ENCODE measurements at places on chromosomes 6 and 20.
A peak's percentile ranks its signal among the peaks of the same experiment; 100 is the strongest.

GRCh38 chr6:107699254-107699653 is 124.9 kb downstream of the SCML4 start:
- DNase-seq = no peak

- DNase-seq = no peak
Measured at GRCh38 chr6:85361643-85362014, 88.3 kb upstream of the NT5E start.

DNA sequence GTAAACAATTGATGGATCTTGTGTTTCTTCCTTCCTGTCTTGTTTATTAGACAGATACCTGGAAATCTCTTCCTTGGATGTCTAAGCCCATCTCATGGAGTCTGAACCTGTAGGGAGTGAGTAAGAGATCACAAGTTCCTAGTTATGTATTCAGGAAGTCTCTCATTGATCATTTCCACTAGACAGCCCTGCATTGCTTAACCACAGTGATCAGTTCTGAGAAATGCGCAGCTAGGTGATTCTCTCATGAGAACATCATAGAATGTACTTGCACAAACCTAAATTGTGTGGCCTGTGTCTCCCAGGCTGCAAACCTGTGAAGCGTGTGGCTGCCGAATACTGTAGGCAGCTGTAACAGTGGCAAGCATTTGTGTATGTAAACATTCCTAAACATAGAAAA is 39.1 kb downstream of the FAM120B start:
- no peak for DNase-seq

DNA sequence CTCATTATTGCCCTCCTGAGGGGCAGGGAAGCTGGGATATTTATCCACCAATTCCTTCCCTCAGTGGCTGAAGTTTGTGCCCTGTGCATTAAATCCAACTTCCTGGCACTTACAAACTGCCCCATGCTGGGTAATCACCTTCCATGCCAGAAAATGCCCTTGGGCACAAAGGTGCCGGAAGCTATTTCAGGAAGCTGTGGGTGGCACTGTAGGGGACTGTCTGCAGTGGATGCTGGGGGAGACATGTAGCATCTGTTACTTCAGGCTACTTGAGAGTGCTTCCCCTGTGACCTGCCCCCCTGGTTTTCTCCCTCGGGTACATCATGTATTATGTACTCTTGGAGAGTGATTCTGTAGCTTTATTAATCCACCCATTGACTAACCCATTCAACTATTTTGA is 24.7 kb upstream of the RALGAPA2 start:
- DNase-seq = no peak

GRCh38 chr6:134676307-134677281 is 273.3 kb downstream of the ALDH8A1 start:
- DNase-seq = peak; percentile 22

DNA sequence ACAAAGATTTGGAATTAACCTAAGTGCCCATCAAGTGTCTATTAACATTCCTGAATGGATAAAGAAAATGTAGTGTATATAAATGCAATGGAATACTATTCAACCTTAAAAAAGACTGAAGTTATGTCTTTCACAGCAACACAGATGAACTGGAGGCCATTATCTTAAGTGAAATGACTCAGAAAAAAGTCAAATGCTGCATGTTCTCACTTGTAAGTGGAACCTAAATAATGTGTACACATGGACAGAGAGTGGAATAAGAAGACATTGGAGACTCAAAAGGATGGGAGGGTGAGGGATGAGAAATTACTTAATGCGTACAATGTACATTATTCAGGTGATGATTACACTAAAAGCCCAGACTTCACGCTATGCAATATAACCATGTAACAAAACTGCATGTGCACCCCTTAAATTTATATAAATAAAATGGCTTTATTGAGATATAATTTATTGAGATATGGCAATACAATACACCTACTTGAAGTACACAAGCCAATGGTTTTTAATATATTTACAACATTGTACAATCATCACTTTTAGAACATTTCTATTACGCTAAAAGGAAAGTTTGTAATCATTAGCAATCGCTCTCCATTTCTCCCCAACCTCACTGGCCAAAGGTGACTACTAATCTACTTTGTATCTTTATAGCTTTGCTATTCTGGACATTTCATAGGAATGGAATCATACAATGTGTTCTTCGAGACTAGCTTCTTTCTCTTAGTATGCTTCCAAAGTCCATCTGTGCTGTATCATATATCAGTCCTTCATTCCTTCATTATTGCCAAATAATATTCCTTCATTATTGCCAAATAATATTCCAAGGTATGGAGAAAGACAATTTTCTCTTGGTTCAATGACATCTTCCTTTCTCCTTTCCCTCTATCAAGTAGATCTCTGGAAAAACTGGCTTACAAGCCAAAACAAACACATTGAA is 5.8 kb downstream of the STX7 start:
- DNase-seq = no peak

- DNase-seq = no peak
Measured at GRCh38 chr6:160315310-160315709, 32.9 kb upstream of the SLC22A3 start.

GRCh38 chr6:147793871-147794643 is 285.6 kb downstream of the SAMD5 start:
- DNase-seq = no peak

DNA sequence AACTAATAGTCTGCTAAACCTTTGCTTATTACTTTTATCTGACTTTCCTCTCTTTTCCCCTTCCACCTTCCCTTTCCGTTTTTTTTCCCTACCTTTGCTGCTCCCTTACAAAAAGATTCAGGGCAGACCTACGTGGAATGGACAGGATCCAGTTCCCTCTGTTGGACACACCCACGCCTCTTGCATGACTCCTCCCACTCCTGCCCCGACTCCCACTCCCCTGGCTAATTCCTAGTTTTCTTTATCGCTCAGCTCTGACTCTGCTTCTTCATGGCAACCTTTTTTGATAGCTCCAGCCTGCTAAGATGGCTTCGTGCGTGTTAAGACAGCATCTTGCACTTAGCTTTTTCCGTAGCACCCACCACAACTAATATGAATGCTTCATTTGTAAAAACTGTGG is 715.6 kb upstream of the NRSN1 start:
- no peak for DNase-seq

DNA sequence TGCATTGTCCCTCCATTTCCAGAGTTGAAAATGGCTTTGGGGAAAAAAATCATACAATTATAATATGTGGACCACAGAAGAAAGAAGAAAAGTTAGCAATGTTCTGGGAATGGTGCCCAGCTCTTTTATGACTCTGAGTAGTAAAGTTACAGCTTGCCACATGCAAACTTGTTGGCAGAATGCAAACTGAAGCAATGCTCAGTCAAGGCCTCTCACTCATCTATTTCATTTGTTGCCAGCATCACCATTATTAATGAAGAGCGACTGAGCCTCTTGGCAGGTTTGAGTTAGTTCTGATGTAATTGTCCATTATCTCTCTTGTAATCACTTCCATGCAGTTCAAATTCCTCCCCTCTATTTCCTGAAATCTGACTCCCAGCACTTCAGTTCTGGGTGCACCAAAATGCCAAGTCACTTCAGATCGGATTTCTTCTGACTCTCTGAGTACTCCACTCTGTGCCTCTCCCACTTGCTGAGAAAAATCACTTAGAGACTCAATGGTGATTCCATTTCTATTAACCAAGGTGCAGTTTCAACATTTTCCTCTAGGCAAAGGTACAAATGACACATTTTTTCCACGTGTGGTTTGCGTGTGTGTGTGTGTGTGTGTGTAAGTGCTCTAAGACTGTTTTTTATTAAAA is 154.4 kb upstream of the STMND1 start:
- DNase-seq = peak; percentile 79

GRCh38 chr6:20924911-20925543 is 390.8 kb downstream of the CDKAL1 start:
- no peak for DNase-seq

DNA sequence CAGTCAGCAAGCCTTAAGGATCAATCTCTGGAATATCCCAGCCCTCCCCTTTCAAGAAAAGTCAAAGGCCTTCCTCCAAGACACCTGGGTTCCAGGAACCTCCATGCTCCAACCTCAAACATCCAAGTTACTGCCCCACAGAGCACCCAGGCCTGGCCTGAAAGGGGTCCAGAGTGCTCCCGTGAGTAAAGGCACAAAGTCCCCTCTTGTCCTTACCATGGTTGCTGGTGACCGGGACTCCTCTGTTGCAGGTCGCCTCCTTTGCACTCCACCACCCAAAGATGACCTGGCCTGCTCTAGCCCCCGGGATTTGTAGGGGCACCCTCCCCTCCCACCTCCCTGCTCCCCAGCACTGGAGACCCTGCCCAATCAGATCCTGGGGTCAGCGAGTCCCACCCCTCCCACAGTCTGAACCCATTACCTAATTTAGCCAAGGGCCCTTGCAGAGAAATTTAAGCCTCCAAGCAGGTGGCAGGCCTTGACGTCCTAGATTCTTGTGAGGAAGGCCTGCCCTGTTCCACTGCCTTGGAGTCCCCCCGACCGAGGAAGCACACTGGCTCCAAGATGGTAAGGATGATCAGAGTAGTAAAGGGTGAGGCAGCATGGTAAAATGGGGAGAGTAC is at the start of gene TNNC2:
TNNC2 (minus strand) TSS at position 283 of the 623 bp plus-strand sequence; CDS start at position 219, 64 bp downstream.
- DNase-seq = no peak

DNA sequence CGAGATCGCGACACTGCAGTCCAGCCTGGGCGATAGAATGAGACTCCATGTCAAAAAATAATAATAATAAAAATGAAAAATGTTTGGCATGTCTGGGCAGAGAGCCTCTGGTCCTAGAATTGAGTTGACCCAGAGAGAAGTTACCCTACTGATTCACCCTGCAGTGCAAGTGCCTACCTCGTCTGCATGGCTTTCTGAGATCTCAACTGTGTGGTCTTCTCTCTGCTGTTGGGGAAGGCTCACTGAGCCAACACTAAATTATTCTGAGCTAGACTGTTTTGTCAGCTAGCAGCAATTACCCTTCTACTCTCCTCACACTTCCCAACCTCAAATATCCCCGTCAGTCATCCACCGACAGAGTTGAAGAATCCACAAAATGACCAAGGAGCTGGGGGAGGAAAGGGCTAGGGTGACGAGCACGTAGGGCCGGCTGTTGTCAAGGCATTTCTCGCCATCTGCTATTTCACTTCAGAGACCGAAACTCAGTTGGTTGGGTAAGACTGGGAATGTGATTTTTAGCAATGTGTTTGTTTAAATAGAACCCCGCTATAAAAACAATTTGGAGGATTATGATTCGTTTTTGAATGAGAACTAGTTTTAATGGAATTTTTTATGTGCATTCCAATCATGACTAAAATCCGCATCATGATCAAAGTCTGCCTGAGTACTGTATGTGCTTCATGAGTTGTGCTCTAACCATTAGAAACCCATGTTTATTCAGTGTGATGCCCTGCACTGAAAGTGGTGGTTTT is 9.4 kb downstream of the MAS1 start:
- DNase-seq = no peak

DNA sequence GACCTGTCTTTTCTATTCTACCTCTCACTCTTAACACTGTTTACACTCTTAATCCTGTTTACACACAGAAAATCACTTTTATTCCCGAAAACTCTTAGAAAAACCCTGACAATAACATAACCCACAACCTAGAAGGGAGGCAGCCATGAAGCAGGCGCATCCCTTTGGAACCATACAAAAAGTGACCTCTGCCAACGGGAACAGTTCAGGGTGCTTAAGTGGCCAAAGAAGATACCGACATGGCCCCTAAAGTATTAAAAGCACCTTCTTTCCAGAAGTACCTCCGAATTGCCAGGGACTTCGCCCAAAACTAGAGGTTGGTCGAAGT is 490 bp downstream of the MMUT start:
- no peak for DNase-seq

GRCh38 chr6:21772884-21773575 is 179.5 kb downstream of the SOX4 start:
- no peak for DNase-seq

DNA sequence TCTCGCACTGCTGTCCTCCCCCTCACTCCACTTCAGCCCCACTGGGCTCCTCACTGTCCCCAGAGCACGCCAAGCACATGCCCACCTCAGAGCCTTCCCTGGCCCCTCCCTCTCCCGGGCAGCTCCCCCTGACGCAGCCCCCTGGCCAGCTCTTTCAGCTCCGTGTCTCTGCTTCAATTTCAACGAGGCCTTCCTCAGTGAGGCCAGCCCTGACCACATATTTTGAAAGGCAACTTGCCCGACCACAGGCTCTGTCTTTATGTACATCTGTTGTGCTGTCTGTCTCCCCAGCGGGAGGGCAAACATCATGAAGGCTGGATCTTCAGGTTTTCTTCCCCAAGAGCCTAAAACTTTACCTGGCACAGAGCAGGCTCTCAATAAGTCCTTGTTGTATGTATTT is 44.6 kb downstream of the JPH2 start:
- DNase-seq = peak; percentile 24

DNA sequence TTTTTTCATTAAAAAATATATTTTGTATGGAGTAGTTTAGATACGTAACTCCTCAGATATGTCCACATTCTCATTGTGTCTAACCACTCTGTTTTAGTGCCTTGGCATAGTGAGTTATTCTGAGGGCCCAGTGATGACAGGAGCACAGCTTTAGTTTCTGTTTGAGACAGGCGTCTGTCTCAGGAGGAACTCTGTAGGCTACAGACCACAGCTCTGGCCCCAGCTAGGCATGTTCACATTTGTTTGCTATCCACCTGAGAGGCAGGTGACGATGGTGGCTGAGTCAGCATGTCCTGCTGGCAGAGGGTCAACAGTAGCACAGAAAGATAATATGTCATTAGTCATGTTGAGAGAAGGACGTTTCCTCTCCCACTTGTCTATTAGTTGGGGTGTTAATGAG is 16.3 kb downstream of the LRRC1 start:
- DNase-seq = no peak

DNA sequence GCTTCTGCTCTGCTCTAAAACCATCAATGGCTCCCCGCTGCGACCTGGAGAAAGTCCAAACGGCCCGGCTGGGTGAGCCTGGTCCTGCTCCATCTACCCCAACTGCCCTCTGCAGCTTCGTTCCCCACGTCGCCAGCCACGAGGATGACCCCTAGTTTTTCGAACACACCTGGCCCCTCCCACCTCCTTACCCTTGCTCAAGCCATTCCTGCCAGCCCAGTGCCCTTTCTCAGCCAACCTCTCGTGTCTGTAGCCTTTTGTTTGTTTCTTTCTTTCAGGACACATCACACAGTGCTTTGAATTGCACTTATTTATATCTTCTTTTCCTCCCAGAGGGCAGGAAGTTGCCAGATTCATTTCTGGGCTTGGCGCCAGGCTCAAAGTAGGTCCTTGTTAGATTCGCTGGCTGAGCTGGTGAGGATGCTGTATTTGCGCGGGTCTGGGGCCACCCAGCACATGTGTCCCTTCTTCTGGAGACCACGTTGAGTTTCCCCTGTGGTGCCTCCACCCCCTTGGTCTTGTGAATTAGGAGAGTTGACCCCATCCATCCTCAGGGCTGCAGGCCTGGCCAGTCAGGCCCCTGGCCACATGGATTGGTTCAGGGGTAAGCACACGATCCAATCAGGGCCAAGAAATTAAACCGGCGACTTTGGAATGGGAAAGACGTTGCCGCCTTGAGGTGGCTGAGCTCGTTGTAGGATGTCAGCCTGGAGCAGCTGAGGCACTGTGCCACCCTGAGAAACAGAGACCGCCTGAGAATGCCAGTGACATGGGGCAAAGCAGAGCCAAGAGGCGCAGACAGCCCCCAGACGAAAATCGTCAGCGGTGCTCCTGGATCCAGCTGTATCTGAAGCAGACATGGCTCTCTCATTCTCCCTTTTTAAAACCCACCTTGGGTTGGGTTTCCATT is 156.0 kb downstream of the CEBPB start:
- DNase-seq = peak; percentile 67

- no peak for DNase-seq
Measured at GRCh38 chr6:125526007-125526720, 223.3 kb upstream of the HEY2 start.

Measured in eye (tissue), 1 donor.